ENCODE measurements at places on chromosomes 12 and 14.

- H3K27me3 ChIP-seq = no peaks in the 10 kb centered on the region
- H3K4me1 ChIP-seq = no peaks in the 10 kb centered on the region
- no peak overlapping the region for H3K27ac ChIP-seq
- no peaks in the 10 kb centered on the region for H3K36me3 ChIP-seq
- DNase-seq = no peak
Observed at GRCh38 chr12:107649661-107650061, 35.9 kb upstream of the PWP1 start.

GRCh38 chr14:60736494-60736893 lies 1.9 kb downstream of the MNAT1 start:
- peaks cover 41% of the 10 kb centered on the region for H3K4me1 ChIP-seq
- H3K27me3 ChIP-seq = no peaks in the 10 kb centered on the region
- no peaks in the 10 kb centered on the region for H3K36me3 ChIP-seq
- no peak overlapping the region for H3K27ac ChIP-seq
- H3K4me3 ChIP-seq = no peak overlapping the region
- DNase-seq = no peak

- H3K4me3 ChIP-seq = peak overlapping the region; percentile 79
- peaks cover 28% of the 10 kb centered on the region for H3K4me1 ChIP-seq
- H3K27me3 ChIP-seq = no peaks in the 10 kb centered on the region
- no peak for DNase-seq
- no peaks in the 10 kb centered on the region for H3K36me3 ChIP-seq
Observed at GRCh38 chr12:62258941-62259630, 1.1 kb upstream of the USP15 start.

GRCh38 chr12:74538491-74539258 lies 1.0 kb downstream of the ATXN7L3B start:
- peaks cover 5% of the 10 kb centered on the region for H3K4me1 ChIP-seq
- no peak for DNase-seq
- H3K36me3 ChIP-seq = no peaks in the 10 kb centered on the region
- peak overlapping the region; percentile 98 for H3K27ac ChIP-seq

DNA sequence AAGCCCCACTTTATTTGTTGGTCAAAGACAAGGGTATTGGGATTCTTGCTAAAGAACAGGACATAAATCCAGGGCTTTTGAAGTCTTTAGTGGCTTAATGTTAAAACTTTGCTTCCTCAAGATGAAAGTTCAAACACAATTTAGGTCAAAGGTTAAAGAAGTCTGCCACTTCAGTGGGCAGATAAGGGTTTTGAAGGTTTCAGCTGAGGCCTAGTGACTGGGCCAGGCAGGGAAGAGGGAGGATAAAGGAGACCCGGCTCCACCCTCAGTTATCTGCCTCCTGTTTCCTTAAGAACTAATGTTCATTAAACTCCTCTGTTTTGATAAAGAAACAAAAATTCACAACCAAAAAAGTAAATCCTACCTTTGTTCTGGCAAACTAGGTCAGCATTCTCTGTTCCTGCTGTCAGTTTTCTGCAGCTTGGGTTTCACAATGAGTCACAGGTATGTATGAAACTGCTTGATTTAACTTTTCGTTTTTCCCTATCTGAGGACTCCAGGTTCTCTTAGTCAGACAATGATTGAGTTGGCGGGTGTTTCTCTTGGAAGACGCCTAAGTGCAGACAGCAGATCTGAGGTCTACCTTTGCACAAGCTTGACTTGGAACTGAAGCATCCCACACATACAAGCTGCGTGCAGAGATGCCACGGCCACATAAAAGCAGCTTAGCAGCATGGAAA lies 208.3 kb downstream of the EXOC5 start:
- H3K27me3 ChIP-seq = no peaks in the 10 kb centered on the region
- H3K4me3 ChIP-seq = no peak overlapping the region
- no peak overlapping the region for H3K27ac ChIP-seq
- H3K36me3 ChIP-seq = no peaks in the 10 kb centered on the region

GRCh38 chr12:97097734-97098133 lies 190.7 kb downstream of the NEDD1 start:
- H3K4me1 ChIP-seq = no peaks in the 10 kb centered on the region
- H3K4me3 ChIP-seq = no peak overlapping the region
- DNase-seq = no peak
- H3K27ac ChIP-seq = no peak overlapping the region

GRCh38 chr12:28517101-28517500 lies 326.8 kb downstream of the CCDC91 start:
- H3K4me1 ChIP-seq = no peaks in the 10 kb centered on the region
- no peak for DNase-seq
- no peak overlapping the region for H3K4me3 ChIP-seq
- H3K27ac ChIP-seq = no peak overlapping the region
- no peaks in the 10 kb centered on the region for H3K27me3 ChIP-seq
- H3K36me3 ChIP-seq = no peaks in the 10 kb centered on the region

GRCh38 chr12:113119980-113120669 lies 15.4 kb downstream of the RASAL1 start:
- no peak overlapping the region for H3K4me3 ChIP-seq
- DNase-seq = no peak
- no peaks in the 10 kb centered on the region for H3K4me1 ChIP-seq
- no peaks in the 10 kb centered on the region for H3K36me3 ChIP-seq

- no peak overlapping the region for H3K27ac ChIP-seq
- no peak overlapping the region for H3K4me3 ChIP-seq
- no peaks in the 10 kb centered on the region for H3K27me3 ChIP-seq
Observed at GRCh38 chr12:18373181-18373580, 111.9 kb downstream of the PIK3C2G start.

DNA sequence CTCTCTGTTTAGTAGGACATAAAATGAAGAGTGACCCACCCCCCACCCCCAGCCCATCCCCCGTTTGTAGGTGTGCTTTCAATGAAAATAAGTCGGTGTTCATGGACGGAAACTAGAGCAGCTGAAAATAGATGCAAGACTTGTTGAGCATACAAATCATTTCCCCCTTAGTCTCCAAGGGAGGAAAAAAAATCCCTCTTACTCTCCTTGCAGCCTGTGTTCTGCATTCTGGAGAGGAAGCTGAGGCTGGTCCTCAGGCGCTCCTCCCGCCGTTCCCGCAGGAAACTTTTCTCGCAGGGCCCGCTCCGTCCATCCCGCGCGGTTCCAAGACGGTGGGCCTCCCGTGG lies 259.0 kb upstream of the E2F7 start:
- no peaks in the 10 kb centered on the region for H3K27me3 ChIP-seq
- H3K27ac ChIP-seq = peak overlapping the region; percentile 78
- DNase-seq = no peak

GRCh38 chr14:22071006-22071405 lies 397.4 kb upstream of the OR4E1 start:
- no peaks in the 10 kb centered on the region for H3K4me1 ChIP-seq
- no peak for DNase-seq
- no peak overlapping the region for H3K27ac ChIP-seq

DNA sequence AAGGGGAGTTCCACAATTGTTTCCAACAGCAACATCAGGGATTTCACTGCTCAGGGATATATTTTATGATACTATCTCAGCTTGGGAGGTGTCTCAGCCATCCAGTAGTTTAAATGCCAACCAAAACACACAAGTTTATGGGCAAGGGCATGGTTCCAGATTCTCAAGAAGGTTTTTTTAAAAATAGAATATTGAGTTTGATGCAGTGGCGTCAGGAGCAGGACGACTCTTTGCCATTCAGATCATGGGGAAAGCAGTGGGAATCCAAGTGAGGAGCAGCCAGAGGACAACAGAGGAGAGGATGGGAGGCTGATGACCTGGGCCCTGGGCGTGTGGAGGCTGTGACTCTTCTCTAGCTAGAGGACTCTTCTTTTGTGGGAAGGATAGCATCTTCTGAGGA lies 25.7 kb downstream of the TSHR start:
- DNase-seq = no peak
- no peak overlapping the region for H3K27ac ChIP-seq
- no peaks in the 10 kb centered on the region for H3K36me3 ChIP-seq
- no peaks in the 10 kb centered on the region for H3K27me3 ChIP-seq
- H3K4me1 ChIP-seq = no peaks in the 10 kb centered on the region

- DNase-seq = no peak
- no peak overlapping the region for H3K27ac ChIP-seq
Observed at GRCh38 chr14:58129208-58129607, 22.8 kb downstream of the ARMH4 start.

DNA sequence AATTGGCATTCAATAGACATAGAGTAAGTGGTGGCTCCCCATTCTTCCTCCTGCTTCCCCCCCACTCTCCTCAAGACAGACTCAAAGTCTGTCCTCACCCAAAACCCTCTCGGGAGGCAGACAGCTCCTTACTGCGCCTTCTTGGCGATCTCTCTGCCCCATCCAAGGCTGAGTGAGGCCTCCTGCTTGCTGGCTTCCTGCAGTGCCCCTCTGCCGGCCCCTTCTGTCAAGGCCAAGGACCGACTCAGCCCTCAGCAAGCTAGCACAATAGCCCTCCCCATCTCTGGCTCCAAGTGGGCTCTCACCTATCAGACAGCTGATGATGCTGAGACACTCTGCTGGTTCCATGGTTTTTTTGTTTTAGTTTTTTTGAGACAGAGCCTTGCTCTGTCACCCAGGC lies 62.5 kb upstream of the DLK1 start:
- no peak for DNase-seq
- H3K36me3 ChIP-seq = no peaks in the 10 kb centered on the region
- H3K4me3 ChIP-seq = no peak overlapping the region
- H3K27ac ChIP-seq = no peak overlapping the region

- DNase-seq = no peak
- no peaks in the 10 kb centered on the region for H3K4me1 ChIP-seq
- no peaks in the 10 kb centered on the region for H3K36me3 ChIP-seq
- no peaks in the 10 kb centered on the region for H3K27me3 ChIP-seq
Observed at GRCh38 chr14:22561661-22562579, 27.1 kb downstream of the DAD1 start.

GRCh38 chr14:72463291-72463866 lies 430.5 kb downstream of the DPF3 start:
- no peak for DNase-seq
- H3K36me3 ChIP-seq = peaks cover 23% of the 10 kb centered on the region
- no peak overlapping the region for H3K27ac ChIP-seq
- no peaks in the 10 kb centered on the region for H3K4me1 ChIP-seq

DNA sequence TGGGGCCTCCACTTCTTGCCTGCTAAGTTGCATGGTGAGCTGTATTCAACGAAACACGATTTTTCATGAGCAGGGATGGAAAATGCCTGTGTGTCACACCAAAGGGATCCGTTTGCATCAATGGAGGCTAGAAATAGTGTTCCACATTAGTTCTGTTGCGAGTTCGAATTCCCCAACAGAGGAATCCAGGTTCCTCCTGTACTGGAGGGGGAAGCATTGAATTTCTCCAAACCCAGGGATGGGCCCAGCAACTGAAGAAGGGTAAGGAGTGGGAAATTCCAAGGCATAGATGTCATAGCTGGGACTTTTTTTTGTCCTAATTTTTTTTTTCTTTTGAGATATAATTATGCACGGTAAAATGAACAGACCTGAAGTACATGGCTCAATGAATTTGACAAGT lies 336.2 kb downstream of the DPF3 start:
- no peak overlapping the region for H3K4me3 ChIP-seq
- no peaks in the 10 kb centered on the region for H3K27me3 ChIP-seq

GRCh38 chr12:9039397-9039977 lies 50.1 kb downstream of the KLRG1 start:
- no peaks in the 10 kb centered on the region for H3K27me3 ChIP-seq
- DNase-seq = no peak
- H3K36me3 ChIP-seq = no peaks in the 10 kb centered on the region
- no peak overlapping the region for H3K4me3 ChIP-seq
- H3K27ac ChIP-seq = no peak overlapping the region

DNA sequence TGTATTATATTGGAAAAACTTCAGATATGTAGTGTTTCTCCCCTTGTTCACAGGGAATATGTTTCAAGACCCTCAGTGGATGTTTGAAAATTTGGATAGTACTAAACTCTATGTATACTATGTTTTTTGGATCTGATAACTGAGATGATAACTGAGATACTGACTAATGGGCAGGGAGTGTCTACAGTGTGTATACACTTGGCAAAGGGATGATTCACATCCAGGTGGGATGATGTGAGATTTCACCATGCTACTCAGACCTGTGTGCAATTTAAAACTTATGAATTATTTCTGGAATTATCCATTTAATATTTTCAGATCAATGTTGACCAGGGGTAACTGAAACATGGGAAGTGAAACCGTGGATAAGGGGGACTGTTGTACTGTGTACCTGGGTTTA lies 13.8 kb downstream of the RAD51B start:
- H3K4me1 ChIP-seq = no peaks in the 10 kb centered on the region
- H3K27me3 ChIP-seq = no peaks in the 10 kb centered on the region
- no peak for DNase-seq

- no peak overlapping the region for H3K4me3 ChIP-seq
- no peak overlapping the region for H3K27ac ChIP-seq
- H3K36me3 ChIP-seq = no peaks in the 10 kb centered on the region
- DNase-seq = no peak
Observed at GRCh38 chr12:82648259-82648909, 38.3 kb upstream of the TMTC2 start.

- no peak overlapping the region for H3K27ac ChIP-seq
- H3K27me3 ChIP-seq = no peaks in the 10 kb centered on the region
- no peaks in the 10 kb centered on the region for H3K36me3 ChIP-seq
- no peak overlapping the region for H3K4me3 ChIP-seq
- no peaks in the 10 kb centered on the region for H3K4me1 ChIP-seq
Observed at GRCh38 chr14:25150934-25151790, 101.2 kb upstream of the STXBP6 start.

GRCh38 chr14:60665177-60665550 lies 15.9 kb upstream of the SIX1 start:
- no peaks in the 10 kb centered on the region for H3K4me1 ChIP-seq
- no peaks in the 10 kb centered on the region for H3K36me3 ChIP-seq
- DNase-seq = no peak
- H3K27me3 ChIP-seq = peaks cover 32% of the 10 kb centered on the region
- H3K27ac ChIP-seq = no peak overlapping the region

DNA sequence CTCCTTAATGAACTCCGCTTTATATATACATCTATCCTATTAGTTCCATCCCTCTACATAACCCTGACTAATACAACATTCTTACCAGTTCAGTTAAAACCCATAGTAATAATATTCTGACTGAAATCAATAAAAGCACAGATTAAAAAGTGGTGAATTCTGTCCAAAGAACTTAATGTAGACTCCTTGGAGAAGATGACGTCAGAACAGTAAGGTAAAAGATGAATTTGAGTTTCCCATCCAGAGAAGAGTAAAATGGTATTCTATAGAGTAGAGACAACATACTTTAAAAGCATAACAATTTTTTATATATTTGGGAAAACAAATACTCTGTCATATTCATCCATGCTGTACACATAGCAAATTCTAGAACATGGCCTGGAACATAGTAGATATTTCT lies 418.0 kb upstream of the SYT1 start:
- no peaks in the 10 kb centered on the region for H3K27me3 ChIP-seq
- H3K4me3 ChIP-seq = no peak overlapping the region
- no peaks in the 10 kb centered on the region for H3K4me1 ChIP-seq
- H3K36me3 ChIP-seq = no peaks in the 10 kb centered on the region
- DNase-seq = no peak
- H3K27ac ChIP-seq = no peak overlapping the region

DNA sequence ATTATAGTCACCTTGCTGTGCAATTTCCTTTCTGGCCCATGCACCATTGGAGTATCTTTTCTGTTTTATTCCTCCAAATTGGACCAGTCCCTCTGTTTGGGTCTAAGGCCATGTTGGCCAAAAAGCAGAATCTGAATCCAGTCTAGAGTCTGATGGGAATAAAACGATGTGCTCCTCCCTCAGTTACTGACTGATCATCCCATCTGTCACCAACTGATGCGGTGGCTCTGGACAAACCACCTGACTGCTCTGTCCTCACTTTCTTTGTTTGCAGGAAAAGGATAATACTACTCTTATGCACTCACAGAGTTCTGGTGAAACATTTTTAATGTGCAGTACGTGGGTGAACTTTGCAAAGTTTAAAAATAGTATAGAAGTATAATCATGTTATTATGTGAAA lies 120.2 kb upstream of the HIF1A start:
- no peaks in the 10 kb centered on the region for H3K4me1 ChIP-seq
- H3K27me3 ChIP-seq = no peaks in the 10 kb centered on the region
- no peak overlapping the region for H3K27ac ChIP-seq
- no peak for DNase-seq
- H3K4me3 ChIP-seq = no peak overlapping the region
